Stimulated activated CD8-positive, alpha-beta memory T cell treated with anti-CD3 and anti-CD28 coated beads, Interleukin-15, amount 100 ng/mL, for 48 hours (primary cell): ENCODE measurements at places on chromosomes 7 and 10.

GRCh38 chr7:106247841-106248240 is 36.9 kb downstream of the NAMPT start:
- DNase-seq, result no peak

- no peak for DNase-seq
Observed at GRCh38 chr10:86366033-86366901, at the start of gene GRID1. Gene GRID1, minus strand, starts transcription at chr10:86366795.

DNA sequence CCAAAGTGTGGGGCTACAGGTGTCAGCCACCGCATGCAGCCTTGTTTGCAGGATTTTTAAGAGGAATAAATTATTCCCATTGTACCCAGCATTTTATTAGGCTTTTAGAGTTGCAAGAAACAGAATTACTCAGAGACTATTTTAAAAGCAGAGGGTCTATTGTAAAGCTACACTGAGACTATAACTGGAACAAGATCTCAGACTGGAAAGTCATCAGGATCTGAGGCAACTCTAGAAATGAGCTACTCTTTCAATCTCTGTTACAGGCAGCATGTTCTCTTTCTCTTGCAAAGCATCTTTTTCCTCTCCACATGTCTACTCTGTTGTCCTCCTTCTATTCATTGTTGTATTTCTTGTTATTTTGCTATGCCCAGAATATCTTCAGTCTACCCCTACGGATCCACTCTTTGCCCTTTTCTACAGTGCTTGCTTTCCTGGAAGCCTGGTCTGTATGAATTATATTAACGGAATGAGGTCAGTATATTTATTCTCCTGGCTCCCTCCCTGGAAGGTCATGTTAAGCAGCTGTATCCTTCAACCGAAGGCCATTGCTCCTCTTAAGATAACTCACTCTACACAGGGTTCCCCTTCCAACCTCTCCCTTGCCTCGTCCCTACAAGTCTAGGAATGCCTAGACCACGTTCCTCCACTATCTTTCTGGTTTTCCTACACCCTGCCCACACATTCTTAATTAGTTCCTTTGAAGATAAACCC is 27.7 kb upstream of the MICU1 start:
- DNase-seq, result no peak

GRCh38 chr10:21213381-21213780 is 312.1 kb downstream of the SKIDA1 start:
- no peak for DNase-seq

GRCh38 chr7:112990624-112991023 is 96.0 kb downstream of the GPR85 start:
- no peak for DNase-seq

GRCh38 chr7:98641646-98642500 is 24.8 kb downstream of the NPTX2 start:
- no peak for DNase-seq

DNA sequence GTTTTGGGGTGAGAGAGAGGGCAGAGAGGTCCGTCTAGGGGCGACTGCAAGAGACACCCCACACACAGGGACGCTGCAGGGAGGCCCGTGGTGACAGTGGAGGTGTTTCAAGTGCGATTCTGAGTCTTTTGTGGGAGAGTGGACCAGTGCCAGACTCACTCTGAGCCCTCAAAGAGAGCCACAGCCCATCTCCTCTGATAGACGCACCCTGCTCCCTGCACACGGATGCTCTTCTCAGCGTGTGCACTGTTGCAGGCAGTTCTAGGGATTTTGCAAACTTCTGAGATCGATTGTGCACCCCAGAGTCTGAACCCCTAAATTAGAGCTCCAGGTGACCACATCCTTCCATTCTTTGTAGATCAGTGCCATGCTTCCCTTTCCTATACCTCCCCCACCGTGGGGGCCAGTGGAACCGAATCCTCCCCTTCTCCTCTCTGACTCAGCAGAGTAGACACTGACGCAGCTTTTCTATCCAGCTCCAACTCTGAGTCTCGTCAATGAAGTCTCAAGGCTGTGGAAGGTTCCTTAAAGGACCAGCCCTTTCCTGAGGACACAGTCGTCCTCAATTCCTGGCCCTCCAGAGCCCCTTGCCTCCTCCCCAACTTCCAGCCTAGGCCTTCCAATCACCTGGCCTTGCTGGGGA is 83.8 kb downstream of the TMEM130 start:
- no peak for DNase-seq

- no peak for DNase-seq
Observed at GRCh38 chr7:102024769-102025391, 207.5 kb downstream of the CUX1 start.

DNA sequence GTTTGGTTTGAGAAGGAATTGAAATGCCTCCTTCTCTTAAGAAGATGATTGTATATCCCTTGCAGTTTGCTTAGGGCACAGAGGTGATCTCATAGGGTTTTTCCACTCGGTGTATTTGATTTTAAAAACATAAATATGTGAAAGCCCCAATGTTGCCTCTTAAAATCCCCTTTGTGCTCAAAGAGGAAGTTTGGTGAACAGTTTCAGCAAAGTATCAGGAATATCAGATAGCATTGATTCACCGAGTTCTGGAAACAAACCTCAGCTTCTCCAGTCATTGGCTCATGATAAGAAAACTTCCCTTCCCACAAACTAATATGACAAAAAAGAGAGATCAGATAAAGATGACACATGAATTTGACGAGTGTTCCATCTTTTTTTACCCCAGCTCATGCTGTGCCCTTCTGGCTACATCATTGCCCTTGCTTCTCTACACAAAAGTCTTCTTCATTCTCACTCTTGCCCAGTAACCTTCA is 20.1 kb upstream of the SMNDC1 start:
- no peak for DNase-seq

DNA sequence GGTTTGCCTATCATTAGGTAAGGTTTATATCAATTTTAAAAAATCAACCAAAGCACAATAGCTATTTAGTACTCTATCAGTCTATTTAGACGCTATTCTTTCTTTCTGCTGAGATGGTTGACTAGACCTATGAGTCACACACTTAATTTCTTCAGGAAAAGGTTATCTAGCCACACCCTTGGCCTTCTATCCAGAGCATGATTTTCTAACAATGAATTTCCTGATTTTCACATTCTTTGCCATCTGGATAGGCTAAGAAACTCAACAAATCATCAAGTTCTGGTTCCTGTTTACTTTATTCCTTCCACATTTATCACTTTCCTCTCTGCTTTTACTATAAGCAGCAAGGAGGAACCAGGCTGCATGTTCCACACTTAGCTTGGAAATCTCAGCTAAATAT is 8.1 kb downstream of the PRPS1L1 start:
- no peak for DNase-seq

- DNase-seq, result no peak
Observed at GRCh38 chr7:80063834-80064233, 70.8 kb upstream of the GNAI1 start.

GRCh38 chr7:108340856-108341411 is 115.3 kb downstream of the NRCAM start:
- no peak for DNase-seq

GRCh38 chr7:128353189-128353588 is 8.3 kb downstream of the PRRT4 start:
- no peak for DNase-seq

GRCh38 chr7:131957338-131958020 is 401.1 kb upstream of the PODXL start:
- no peak for DNase-seq

- DNase-seq, result no peak
Observed at GRCh38 chr7:142812437-142813215, 41.9 kb downstream of the PRSS2 start.

- DNase-seq, result no peak
Observed at GRCh38 chr10:106836933-106837663, 327.4 kb downstream of the SORCS1 start.

DNA sequence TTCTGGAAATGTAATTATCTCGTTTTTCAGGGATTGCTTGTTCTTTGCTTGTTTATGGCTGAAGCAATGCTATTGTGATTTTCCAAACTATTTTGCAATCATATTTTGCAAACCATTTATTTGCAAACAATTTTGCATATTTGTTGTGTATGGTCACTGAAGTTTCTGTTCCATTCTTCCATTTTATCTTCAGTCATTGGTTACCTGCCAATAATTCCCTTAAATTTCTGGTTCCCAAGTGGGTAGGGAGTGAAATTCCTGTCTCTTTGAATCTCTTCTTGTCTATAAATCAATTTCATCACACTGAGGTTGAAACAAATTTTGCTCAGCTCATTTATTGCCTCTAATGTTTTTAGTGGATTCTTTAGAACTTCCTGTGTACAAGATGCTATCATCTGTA is 401.7 kb upstream of the VWC2 start:
- DNase-seq, result no peak

GRCh38 chr7:108189733-108190388 is 59.7 kb upstream of the LAMB4 start:
- DNase-seq, result no peak

- no peak for DNase-seq
Observed at GRCh38 chr7:1640376-1641172, 29.5 kb upstream of the ELFN1 start.

- DNase-seq, result no peak
Observed at GRCh38 chr7:14235056-14235455, 245.6 kb upstream of the ETV1 start.

DNA sequence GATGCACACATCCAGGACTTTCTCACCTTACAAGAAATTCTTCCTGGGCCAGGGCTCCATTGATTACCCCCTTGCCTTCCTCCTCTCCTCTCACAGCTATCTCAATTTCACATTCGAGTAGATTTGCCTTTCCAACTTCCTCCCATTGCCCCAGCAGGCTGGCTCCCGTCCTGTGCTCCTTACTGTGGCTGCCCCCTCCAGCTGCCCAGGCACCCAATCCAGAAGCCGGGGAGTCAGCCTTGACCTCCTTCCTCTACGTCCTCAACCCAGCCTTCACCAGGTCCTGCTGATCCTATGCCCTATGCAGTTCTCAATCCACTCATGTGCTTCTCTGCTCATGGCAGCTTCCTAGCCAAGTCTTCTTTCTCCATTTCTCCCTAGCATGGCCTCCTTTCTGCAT is 85.7 kb upstream of the GPR26 start:
- no peak for DNase-seq

DNA sequence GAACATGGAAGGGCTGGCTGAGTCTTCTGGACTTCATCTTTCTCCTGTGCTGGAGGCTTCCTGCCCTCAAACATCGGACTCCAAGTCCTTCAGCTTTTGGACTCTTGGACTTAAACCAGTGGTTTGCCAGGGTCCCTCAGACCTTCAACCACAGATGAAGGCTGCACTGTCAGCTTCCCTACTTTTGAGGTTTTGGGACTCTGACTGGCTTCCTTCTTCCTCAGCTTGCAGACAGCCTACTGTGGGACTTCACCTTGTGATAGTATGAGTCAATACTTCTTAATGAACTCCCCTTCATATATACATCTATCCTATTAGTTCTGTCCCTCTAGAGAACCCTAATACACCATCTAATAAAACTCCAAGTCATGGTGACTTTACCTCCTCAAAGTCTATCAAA is 4.0 kb upstream of the CLEC5A start:
- no peak for DNase-seq

GRCh38 chr10:8242295-8242872 is 187.9 kb downstream of the GATA3 start:
- peak; percentile 69 for DNase-seq

- DNase-seq, result no peak
Observed at GRCh38 chr7:44283381-44284211, 41.8 kb downstream of the CAMK2B start.

DNA sequence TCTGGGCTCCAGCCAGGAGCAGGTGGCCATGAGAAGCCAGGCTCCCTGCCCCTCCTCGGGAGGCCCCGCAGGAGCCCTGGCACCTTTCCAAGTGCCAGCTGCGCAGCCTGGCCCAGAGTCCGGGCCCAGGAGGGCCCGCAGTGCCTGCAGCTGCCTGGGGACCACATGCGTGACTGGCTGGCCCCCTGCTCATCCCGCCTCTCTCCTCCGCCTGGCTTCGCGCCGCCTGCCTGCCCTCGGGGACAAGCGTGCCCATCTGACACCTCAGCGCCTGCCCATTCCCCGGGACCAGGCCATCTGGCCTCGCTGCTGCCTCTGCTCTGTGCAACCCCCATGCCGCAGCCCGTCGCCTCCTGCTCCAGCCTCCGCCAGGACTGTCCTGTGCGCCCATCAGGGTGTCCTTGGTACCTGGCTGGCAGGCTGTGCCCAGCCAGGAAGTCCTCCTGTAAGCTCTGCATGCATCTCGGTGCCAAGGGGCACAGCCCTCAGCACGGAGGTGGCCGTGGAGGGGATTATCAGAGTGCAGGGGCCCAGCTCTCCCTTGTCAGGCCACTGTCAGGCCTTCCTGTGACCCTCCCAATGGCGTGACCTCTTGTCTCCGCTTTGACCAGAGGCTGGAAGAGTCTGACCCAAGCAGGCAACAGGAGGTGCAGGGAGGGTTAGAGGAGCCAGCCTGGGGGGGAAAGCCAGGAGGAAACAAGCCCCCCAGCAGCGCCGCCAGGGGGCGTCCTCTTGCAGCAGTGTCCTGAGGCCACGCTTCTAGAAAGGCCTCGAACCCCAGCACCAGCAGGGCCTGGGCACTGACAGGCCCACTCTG is 50.5 kb downstream of the TMEM209 start:
- no peak for DNase-seq

- DNase-seq, result no peak
Observed at GRCh38 chr10:34298346-34298818, 516.7 kb downstream of the PARD3 start.

- DNase-seq, result no peak
Observed at GRCh38 chr7:123460616-123461015, 73.8 kb downstream of the IQUB start.

GRCh38 chr10:133343558-133343957 is 3.6 kb upstream of the PRAP1 start:
- DNase-seq, result no peak

GRCh38 chr7:35430547-35431153 is 176.8 kb upstream of the TBX20 start:
- DNase-seq, result no peak

GRCh38 chr7:18495412-18496340 is at the start of gene HDAC9:
Gene HDAC9, plus strand, starts transcription at chr7:18495749. Its CDS starts 554 bp downstream, at chr7:18496303.
- DNase-seq, result no peak

DNA sequence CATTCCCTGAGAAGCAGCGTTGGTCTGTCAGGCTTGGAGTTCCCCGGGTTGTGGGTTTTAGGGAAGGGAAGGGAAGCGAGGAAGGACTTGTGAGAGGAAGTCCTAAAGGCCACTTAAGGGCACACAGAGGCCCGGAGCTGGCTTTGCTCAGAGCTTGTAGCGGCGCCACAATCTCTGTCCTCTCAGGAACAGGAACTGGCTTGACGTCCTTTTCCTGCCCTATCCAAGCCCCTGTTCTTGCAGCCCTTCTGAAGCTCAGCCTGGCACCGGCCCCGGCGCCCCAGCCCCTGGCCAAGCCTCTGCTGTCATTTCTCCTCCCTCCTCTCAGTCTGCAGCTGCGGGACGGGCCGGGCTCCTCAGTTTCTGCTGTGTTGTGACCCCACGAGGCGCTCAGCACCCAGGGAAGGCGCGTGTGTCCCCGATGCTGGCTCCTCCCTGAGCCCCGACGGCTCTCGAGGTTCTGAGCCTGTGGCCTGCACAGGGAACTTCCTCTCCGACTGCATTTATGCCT is at the start of gene GIMAP8:
TSS of gene GIMAP8 (plus strand) at position 140 of the 511 bp plus-strand sequence. CDS start 16,069 bp downstream, outside the sequence.
- peak; percentile 36 for DNase-seq

DNA sequence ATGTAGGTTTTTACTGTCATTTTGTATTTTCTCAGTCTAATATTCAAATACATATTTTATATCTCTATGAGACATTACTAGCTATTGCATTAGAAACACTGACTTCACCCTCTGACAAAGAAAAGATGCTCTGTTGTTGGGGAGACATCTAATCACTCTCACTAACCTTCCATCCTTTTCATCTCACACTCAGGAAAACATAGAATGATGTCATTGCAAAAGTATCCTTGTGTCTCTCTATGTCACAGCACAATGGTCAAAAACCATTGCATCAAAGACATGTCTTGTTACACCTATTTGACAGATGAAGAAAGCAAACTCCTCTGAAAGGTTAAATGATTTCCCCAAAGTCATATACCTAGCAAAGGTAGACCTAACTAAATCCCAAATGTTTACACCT is 231.3 kb upstream of the PTN start:
- no peak for DNase-seq

- no peak for DNase-seq
Observed at GRCh38 chr7:143376396-143376795, 4.7 kb upstream of the ZYX start.
